M059J (cell line): ENCODE measurements at places on chromosomes 16 and 17. TPM values are rescaled to one million over a fixed set of nuclear protein-coding genes. Genes with fewer than 3 reads are reported as not detected.

- no peak for DNase-seq
Measured at GRCh38 chr16:54034684-54035083, 251.9 kb downstream of the IRX3 start.

DNA sequence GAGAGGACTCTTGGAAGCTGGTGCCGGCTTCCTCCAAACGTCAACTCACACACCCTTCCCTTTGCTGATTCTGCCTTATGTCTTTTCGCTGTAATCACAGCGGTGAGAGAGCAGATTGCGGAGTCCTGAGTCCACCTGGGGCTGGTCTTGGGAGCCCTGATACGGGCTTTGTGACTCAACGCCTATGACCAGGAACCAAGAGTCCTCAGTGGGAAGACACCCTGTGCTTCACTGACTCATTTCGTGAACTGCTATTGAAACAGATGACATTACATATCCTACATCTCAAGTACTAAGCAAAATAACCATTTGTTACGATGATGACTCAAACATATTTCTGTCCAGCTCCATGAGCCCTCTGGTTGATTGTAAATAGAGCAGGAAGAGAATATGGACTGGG is 90.7 kb upstream of the CREBBP start:
- DNase-seq, result peak; percentile 57

GRCh38 chr17:47072886-47073285 is 93.8 kb upstream of the RPRML start:
- no peak for DNase-seq

The CCL14 gene
- not detected in 2 replicates for total RNA-seq

GRCh38 chr17:14744761-14745473 is 444.0 kb downstream of the HS3ST3B1 start:
- DNase-seq, result peak; percentile 87

DNA sequence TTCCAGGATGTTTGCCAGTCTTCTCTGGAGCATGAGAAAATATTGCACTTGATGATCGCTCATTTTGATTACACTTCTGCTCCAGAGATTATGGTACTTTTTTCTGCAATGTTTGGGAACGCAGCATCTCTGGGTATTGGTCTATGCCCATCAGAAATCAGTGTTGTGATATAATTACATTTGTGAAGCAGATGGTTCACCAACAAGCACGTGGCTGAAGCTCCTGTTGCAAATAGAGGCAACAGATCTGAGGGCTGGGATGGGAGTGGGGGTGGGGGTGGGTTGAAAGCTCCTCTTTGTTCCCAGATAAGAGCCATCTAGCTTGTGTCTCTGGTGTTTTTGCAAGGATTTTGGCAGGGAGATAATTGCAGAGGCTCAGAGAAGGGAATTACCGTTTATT is 252.3 kb downstream of the SHISA9 start:
- no peak for DNase-seq

The GDPD3 gene
- total RNA-seq, result 0.52 and 1.8 TPM in 2 replicates

GRCh38 chr16:85428899-85429775 is 184.0 kb upstream of the GSE1 start:
- no peak for DNase-seq

The ZNF385C gene
- 0.81 TPM in 1 of 2 replicates, not detected in the other for total RNA-seq

- no peak for DNase-seq
Measured at GRCh38 chr17:33225994-33226393, 67.1 kb downstream of the ASIC2 start.

DNA sequence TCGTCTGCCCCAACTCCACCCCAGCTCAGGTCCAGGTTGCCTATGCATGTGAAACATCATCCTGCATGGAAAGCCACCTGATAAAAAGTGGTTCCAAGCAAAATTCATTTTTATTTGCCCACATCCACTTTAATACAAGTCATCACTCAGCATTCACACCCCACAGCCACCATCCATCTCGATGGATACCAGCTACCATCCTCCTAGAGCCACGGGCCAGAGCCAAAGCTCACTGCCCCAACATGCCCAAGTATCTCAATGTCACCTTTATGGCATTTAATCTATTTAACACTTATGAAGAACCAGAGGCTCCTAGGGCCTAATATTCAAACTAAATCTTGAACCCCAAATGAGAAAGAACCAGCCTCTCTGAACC is 70.5 kb downstream of the COPRS start:
- DNase-seq, result no peak

- no peak for DNase-seq
Measured at GRCh38 chr16:27332105-27332504, 18.3 kb downstream of the IL4R start.

The TBC1D3I gene
- total RNA-seq, result 1.0 TPM in 1 of 2 replicates, not detected in the other

The MAPT gene
- 0.15 and 0.20 TPM in 2 replicates for total RNA-seq

DNA sequence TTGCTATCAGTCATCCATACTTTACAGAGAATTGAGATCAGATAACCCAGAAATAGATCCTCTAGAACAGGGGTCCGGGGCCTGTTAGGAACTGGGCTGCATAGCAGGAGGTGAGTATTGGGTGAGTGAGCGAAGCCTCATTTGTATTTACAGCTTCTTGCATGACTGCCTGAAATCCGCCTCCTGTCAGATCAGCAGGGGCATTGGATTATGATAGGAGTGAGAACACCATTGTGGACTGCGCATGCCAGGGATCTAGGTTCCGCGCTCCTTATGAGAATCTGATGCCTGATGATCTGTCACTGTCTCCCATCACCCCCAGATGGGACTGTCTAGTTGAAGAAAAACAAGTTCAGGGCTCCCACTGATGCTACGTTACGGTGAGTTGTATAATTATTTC is 13.0 kb upstream of the SCIMP start:
- DNase-seq, result no peak

GRCh38 chr17:45318561-45319230 is 1.9 kb upstream of the MAP3K14 start:
- peak; percentile 65 for DNase-seq

DNA sequence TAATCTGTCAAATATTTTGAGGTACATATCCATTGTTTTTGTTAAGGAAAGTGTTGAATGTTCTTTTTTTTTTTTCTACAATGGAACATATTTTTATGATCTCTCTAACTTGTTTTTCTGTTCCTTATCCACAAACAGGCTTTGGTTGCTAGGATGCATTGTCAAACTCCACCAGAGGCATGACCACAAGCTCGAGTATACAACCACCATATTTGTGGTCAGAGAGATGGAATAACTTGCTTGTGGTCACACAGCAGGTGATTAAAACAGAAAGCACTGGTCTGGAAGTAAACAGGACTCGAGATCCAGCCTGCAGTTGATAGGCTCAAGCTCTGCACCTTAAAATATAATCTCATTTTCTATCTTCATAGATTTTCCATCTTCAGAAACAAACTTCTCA is 105.8 kb upstream of the ADAMTS18 start:
- DNase-seq, result peak; percentile 96

- peak; percentile 77 for DNase-seq
Measured at GRCh38 chr17:7436556-7437368, 1.5 kb downstream of the TMEM102 start.

- DNase-seq, result peak; percentile 100
Measured at GRCh38 chr16:70715055-70715858, 29.4 kb upstream of the MTSS2 start.

DNA sequence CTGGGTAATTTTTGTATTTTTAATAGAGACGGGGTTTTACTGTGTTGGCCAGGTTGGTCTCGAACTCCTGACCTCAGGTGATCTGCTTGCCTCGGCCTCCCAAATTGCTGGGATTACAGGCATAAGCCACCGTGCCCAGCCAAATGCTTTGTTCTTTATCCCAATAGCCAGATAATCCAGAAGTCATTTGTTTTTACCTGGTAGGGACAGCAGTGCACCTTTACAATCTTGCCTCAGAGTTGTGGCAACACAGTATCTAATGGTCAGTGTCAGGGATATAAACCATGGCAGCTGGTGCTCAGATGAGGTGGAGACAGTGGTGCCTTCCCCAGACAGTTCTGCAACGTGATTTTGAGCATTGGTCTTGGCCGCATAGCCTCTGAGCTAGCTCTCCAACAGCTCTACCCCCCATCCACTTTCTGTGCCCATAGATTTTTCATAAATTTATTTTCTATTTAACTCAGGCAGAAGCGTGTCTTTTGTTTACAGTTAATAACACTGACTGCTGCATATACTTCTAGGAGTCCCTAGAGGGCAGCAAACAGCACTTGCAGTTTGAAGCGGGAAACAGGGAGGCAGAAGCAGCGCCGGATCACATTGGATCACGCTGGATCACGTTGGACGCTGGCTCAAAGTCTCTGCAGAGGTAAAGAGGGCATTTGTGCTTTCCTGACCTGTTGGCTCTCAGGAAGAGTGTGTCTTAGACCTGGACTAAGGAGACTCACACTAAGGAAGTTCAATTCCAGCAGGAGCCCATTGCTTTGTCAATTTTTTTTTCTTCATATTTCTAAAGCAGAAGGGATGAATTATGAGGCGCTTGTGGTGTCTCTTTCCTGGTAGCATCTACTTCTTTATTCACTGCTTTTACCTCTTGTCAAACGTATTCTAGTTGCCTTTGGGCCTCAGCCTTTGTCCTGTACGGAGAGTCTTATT is 5.1 kb upstream of the GGT6 start:
- peak; percentile 79 for DNase-seq

- peak; percentile 74 for DNase-seq
Measured at GRCh38 chr16:11949527-11949926, 7.7 kb upstream of the NPIPB2 start.

The DNASE1L2 gene
- 0.64 TPM in 1 of 2 replicates, not detected in the other for total RNA-seq
